ENCODE measurements at places on chromosomes 12 and 14.

GRCh38 chr14:99633918-99634317 is 11.0 kb upstream of the HHIPL1 start:
- DNase-seq, result no peak

DNA sequence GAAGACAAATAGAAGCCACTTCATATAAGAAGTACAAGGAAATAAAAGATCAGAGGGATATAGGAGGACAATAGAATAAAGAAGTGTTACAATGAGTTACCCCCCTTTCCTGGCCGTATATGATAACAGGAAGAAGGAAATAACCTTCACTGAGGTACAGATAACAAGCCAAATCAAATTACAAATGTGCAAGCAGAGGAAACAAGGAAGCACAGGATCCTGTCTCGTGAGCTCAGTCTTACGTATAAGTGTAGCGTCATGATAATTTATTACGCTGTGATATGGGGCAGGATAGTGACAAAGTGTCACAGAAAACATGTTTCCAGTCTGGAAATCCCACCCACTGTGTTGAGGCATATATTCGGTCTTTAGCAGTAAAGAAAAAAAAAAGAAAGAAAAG is 26.5 kb downstream of the CRACR2A start:
- no peak for DNase-seq

- no peak for DNase-seq
Observed at GRCh38 chr12:59677857-59678256, 82.0 kb downstream of the SLC16A7 start.

DNA sequence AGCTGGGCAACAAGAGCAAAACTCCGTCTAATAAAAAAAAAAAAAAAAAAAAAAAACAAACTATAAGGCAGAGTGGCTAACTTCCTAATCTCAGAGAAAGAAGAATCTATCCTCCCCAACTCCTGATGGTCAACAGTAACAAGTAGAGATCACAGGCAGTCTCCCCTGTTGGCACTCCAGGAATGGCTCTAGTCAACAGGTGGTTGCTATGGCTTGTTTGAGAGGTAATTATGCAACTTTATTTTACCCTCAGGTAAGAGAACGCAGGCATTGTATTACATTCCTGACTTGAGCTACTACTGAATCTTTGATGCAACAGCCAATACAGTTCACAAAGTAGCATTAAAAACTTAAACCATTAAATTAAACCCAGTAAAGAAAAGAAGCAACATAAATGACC is 180.3 kb downstream of the DICER1 start:
- DNase-seq, result no peak

DNA sequence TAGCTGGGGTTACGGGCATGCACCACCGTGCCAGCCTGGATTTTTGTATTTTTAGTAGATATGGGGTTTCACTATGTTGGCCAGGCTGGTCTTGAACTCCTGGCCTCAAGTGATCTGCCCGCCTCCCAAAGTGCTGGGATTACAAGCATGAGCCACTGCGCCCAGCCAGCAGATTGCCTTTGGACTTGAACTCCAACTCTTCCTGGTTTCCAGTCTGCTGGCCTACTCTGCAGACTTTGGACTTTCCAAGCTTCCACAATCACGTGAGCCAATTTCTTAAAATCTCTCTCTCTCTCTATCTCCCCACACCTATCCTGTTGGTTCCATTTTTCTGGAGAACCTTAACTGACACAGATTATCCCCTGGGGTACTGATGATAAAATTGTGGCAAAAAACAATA is 55.0 kb downstream of the EMP1 start:
- DNase-seq, result no peak

GRCh38 chr12:49187184-49187583 is 1.7 kb downstream of the TUBA1A start:
- DNase-seq, result no peak

DNA sequence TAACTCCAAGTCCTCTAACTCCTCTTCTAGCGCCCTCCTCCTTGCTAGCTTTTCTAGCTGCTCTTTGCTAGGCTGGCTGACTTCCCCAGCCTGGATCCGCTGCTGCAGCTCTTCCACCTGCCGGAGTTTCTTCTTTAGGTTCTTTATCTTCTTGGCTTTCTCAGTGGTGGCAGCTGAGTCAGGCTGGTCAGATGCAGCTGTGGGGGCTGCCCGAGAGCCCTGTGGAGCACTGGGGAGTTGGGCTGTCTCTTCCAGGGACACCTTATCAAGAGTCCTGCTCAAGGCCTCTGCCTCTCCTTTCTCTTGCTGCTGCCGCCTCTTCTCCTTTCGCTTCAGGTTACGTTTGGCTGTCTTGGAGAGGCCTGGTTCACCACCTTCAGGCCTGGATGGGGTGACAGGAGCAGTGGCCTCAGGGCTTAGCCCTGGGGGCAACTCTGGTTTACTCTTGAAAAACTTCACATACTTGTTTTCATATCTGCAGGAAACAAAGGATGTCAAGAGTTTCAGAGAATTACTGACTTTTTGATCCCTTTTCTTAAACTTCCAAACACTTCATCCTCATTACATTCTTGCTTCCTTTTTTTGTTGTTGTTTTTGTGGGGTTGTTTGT is 25.7 kb downstream of the PYM1 start:
- no peak for DNase-seq

GRCh38 chr12:110577864-110578693 is 5.0 kb downstream of the PPTC7 start:
- no peak for DNase-seq

DNA sequence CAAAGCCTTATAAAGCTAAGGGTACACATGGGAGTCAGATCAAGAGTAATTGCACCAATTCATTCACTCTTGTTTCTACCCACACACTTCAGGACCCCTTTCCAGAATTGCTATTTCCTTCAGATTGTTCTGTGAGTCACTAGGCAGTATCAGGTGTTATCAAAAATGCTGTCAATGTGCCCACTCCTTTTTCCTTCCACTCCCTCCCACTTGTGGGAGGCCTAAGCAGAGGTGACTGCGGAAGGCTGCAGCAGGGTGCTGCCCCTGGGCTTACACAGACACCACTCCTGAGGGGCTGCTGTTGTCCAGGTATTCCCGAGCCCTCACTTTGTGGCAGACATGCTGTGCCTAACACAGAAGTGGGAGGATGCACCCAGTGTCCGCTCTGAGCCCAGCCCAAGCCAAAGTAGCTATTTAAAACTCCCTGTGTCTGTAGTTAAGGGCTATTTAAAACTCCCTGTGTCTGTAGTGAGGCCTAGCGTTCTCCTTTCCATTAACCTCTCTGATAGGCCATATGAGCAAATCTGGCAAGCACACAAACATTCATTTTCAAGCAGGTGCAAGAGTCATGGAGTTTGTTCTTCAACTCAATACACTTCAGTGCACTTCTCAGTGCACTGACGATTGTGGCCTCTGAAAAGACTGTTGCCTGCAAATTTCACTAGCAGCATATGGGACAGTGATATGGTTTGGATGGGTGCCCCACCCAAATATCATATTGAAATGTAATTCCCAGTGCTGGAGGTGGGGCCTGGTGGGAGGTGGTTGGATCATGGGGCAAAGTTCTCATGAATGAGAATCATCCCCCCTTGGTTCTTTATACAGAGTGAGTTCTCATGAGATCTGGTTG is 117.8 kb downstream of the PHLDA1 start:
- no peak for DNase-seq

GRCh38 chr12:109154451-109155438 is 38.4 kb downstream of the ACACB start:
- DNase-seq, result peak; percentile 69

GRCh38 chr12:111221062-111222026 is 147.6 kb downstream of the PHETA1 start:
- DNase-seq, result no peak

DNA sequence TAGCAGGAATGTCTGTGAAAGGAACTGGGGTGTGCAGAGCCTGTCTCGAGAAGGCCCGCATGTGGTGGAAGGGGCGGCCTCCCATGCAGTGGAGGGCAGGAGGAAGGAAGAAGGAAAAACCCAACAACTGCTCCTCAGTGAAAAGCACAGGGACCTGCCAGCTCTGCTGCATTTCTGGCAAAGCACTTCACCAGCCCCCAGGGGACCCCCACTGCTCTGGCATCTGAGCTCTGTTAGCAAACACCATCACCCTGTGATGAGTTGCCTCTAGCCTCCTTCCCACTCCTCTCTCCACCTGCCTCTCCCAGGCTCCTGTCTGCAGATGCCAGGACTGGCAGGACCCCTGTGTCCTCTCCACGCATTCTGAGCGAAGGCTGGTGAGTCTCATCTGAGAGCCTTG is 69.0 kb upstream of the DDX11 start:
- no peak for DNase-seq

DNA sequence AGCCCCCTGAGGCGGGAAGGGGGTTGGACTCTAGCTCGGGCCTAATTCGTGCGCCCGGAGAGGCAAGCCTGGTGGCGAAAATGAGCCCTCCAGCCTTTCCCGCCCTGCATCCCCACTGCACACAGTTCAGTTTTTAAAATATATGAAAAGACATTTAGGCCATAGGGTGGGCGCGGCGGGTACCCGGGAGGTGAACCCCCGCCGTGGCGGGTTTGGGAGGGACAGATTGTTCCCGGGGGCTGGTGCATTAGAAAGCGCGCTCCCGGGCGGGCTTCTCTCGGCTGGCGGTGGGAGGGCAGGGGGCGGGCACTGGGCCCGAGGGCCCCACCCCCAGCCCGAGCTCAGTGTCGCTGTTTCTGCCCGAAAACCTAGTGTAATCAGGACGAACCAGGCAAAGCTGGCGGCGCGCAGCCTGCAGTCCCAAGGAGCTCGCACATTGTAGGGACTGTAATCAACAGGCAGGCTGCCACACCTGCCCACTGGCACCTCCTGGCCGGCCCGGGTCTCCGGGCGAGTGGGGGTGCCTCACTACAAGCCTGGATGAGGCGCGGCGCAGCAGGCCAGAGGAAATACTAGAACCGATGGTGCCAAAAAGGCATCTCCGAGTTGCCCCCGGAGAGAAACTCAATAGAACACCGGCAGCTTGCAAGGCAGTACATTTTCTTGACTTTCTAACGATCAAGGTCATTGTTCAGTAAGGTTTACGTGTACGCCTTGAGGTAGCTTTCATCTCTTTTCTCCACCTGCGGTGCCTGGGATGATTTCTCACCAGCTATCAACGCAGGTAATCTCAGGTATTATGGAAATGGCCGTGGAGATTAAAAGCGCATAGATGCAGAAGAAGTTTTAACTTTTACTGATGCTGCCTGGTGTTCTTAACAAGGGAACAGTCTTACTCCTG is 764 bp upstream of the SPTB start:
- peak; percentile 24 for DNase-seq

GRCh38 chr14:20564501-20564997 is 3.7 kb upstream of the RNASE9 start:
- DNase-seq, result no peak

DNA sequence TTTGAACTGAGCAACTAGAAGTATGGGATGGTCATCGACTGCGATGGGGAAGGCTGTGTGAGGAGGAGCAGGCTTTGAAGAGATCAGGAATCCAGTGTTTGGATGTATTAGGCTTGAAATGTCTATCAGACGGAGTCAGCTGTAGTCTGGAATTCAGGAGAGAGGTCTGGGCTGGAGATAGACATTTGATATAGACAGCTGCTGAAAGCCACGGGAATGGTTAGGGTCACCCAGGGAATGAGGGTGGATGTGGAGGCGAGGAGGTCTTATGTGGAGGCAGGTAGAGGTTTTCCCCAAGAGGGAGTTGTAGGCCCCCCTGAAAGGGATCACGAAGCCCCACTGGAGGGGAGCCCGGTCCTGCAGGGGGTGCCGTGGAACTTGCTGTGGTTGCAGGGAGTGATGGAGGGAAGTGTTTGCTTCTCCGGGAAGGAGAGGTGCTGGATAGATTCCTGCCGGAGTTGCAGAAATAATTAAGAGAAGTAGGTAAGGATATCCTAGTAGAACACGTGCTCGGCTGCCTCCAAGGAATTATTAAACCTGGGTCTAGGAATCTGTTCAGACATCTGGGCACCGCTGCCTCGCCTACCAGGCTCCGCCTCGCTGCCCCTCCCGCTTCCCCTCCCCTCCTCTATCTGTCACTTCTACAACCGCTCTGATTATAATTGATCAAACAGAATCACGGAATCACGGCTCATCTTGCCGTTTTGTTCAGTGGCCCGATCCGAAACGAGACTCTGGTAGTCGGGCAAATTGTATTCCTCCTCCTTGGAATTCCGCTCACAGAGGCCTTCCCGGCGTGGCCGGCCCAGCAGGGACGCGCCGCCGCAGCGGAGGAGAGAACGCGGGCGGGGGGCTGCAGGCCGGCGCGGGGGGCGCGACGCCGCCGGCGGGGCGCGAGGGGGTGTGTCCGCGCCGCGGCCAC is 826 bp upstream of the CACNA1C start:
- no peak for DNase-seq

DNA sequence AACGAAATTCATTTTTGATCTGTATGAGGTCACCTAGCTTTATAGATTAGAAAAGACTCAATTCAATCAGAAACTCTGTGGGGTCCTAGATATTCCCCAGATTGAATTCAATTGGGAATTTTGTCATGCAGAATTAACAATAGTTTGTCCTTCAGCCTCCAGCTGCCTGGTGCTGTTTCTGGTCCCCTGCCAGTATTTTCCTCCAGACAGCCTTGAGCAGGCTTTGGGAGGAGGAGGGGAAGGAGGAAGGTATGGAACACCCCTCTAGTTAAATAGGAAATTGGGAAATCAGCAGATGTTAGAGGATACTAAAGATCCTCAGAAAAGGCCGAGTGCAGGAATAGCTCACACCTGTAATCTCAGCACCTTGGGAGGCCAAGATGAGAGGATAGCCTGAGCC is 10.6 kb downstream of the GRIP1 start:
- DNase-seq, result no peak

DNA sequence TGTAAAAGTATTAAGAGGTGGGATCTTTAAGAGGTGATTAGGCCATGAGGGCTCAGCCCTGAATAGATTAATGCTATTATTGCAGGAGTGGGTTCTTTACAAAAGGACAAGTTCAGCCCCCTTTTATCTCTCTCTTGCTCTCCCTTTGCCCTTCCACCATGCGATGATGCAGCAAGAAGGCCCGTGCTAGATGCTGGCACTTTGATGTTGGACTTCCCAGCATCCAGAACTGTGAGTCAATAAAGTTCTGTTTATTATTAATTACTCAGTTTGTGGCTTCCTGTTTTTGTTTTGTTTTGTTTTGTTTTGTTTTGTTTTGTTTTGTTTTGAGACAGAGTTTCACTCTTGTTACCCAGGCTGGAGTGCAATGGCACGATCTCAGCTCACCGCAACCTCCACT is 10.1 kb downstream of the RNASE1 start:
- DNase-seq, result no peak

DNA sequence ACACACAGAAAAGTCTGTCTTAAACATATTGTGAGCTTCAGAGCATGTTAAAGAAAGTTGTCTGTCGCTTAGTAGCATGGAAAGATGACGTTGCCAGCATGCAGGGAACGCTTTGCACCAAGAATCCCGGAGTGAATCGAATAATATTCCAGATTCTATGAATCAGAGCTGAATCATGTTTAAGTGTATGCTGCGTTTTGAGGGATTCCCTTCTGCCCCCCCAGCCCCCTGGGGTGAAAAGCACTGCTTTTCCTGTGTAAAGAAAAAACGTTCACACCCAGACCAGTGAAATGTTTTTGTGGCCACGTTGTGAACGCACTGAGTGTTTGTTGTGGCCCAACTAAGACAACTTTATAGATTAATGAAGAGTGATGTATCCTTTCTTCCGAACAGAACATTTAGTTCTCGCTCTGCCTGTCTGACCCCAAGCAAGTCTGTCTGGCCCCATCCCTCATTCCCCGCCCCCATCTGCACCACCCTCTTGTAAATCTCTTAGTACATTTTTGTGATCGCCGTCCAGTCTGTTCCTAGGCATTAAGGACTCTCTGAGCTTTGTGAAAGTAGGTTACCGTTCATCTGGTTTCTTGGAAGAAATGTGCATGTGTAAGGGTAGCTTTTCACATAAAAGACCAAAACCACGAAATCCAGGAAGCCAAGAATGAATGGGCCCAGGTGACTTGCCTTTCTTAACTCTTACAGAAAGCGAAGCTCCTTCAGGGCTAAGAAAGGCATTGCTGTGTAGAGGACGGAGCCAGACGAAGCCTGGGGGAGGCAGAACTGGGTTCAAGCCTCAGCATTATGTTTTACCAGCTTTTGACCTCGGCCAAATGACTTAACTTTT is 103.0 kb downstream of the SAMD4A start:
- DNase-seq, result peak; percentile 4
